ENCODE measurements at places on chromosomes 2 and 18.
A peak's percentile ranks its signal among the peaks of the same experiment; 100 is the strongest.

- DNase-seq, result peak; percentile 44
Measured at GRCh38 chr2:73070643-73071359, 711 bp downstream of the SFXN5 start.

DNA sequence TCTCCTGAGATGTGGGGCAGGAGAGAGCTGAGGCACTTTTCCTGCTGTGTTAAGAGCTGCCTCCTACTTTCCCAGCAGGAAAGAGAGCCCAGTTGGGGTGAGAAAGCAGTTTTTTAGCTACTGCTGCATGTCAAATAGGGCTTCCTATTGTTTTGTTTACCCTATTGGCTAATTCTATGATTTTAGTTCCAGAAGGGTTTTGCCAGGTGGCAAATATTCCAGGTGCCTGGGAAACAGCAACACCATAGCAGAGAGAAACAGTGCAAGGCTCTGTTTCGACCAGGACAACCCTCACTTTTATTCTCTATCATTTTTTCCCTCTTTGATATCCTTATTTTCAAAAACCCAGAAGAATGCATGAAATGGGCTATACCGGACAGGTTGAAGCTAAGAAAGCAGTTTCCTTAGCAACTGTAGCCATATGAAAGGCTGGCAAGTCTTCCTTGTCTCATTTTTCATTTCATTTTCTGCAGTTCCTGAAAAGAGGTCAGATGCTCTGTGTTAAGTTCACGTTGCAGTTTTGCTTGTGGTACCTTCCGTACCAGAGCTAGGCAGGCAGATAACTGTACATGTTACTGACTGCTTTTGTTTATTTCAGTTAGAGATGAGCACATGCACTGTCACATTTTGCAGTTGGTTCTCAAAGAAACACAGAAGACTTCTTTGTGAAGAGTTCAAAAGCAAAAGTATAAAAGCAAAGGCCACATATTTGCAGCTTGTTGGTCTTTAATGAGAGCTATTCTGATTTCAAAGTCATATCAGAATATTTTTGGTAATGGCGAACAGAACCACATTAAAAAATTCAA, 84.8 kb downstream of the AQP4 start:
- no peak for DNase-seq

DNA sequence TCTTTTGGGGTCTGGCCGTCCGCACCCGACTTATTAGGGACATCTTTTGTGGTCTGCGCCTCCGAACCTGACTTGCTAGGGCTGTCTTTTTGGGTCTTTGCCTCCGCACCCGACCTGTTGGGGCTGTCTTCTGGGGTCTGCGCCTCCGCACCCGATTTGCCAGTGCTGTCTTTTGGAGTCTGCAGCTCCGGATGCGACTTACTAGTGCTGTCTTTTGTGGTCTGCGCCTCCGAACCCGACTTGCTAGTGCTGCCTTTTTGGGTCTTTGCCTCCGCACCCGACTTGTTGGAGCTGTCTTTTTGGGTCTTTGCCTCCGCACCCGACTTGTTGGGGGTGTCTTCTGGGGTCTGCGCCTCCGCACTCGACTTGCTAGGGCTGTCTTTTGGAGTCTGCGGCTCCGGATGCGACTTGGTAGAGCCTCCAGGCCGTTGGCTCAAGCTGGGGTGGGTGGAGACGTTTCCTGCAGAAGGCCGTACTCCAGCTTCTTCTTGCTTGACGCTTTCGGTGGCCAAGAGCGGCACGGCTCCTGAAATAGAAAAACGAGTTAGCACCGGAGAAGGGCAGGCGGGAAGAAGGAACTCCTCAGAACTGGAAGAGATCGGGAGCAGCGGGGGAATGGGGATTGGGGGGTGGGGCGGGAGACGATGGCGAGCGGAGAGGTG, 498 bp downstream of the TGOLN2 start:
- peak; percentile 75 for DNase-seq

DNA sequence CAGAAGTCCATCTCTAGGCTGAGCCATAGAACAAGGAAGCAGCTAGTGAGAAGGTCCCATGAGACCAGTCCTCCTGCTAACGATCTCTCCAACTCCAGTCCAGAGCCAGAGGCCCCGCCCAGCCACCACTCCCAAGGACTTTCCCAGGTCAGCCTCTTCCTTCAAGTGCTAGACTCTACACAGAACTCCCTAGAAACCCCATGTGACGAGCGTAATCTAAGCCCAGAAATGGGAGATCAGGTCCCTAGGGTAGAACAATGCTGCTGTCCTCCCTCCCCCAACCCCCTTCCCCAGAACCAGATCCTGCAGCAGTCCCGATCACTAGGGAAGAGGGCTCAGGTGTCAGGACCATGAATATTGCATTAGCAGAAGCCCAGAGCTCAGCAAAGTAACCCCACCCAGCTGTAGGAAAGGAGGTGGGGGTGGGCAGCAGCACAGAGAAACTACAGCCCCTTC, 6.9 kb downstream of the DCTN1 start:
- DNase-seq, result no peak

DNA sequence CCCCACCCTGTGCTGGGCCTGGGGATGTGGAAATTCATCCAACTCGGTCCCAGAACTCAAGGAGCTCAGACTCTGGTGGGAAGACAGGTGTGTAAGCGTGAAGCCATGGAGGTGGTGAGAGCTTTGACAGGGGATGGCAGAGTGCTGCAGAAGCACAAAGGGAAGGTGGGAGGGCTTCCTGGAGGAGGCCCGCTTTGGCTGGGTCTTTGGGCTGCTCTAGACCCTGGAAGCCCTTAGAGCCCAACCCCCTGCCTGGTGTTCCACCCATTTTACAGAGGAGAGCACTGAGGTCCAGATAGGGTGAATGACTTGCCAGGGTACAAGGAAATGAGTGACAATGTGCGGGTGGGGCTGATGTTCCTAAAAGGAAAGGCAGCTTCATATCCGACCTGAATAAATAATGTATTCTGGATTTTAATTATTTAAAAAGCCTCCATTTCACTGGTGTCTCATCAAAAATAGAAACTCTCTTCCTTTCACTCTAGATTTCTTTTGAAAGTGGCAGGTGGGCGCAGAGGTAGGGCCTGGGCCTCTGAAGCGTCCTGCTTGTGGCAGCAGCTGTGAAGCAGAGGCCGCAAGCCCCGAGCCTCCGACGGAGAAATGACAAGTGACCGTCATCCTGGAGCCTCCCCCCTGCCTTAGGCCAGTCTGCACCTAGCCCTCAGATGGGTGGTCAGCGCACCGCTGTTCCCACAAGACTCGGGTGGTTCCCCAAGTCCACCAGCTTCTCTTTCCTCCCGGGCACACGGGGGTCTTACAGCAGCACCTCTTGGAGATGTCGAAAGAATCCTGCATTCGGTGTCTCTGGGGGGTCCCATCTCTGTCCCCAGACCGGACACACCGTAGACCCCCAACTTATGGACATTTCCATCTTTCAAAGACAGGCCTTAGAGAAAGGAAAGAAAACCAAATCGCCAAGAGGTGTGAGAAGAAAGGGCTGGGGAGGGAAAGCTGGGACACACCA, 71.0 kb upstream of the TAF1B start:
- DNase-seq, result no peak

DNA sequence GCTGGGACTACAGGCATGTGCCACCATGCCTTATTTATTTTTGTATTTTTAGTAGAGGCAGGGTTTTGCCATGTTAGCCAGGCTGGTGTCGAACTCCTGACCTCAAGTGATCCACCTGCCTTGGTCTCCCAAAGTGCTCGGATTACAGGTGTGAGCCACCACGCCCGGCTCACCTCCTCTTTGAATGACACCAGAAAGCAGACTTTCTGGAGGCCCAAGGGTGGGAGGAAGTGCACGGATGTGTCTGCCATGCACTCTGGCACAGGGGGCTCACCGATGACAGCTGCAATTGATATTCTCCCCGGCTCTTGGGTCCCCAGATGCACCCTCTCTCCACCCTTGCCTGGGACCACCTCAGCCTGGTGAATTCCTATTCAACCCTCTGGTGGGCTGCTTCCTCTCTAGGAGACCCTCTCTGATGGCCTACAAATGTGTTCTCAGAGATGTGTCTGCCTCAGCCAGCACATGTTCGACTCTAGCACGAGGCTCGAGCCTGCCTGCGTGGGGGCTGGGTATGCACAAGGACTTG, 87.3 kb downstream of the SEPTIN10 start:
- DNase-seq, result no peak

GRCh38 chr2:6863792-6864191, 1.9 kb downstream of the CMPK2 start:
- DNase-seq, result no peak

DNA sequence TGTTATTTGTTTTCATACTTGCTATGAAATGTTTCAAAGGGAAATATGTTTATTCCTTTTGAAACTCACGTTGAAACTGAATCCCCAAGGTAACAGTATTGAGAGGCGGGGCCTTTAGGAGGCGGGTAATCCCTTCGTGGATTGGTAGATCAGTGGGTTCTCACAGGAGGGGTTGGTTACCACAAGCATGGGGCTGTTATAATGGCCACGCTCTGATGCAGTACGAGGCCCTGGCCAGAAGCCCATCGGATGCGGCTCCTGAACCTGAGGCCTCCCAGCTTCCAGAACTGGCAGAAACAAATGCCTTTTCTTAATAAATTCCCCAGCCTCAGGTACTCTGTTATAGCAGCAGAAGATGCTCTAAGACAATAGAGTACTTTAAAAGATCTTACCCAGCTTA, 135.7 kb downstream of the ASB1 start:
- DNase-seq, result no peak

GRCh38 chr2:9178110-9178903, 28.3 kb upstream of the ASAP2 start:
- DNase-seq, result no peak

- DNase-seq, result no peak
Measured at GRCh38 chr2:216188559-216188850, 79.4 kb downstream of the XRCC5 start.

GRCh38 chr2:222336442-222336841, 37.6 kb upstream of the PAX3 start:
- DNase-seq, result no peak

- DNase-seq, result no peak
Measured at GRCh38 chr2:136128366-136128765, 10.4 kb upstream of the CXCR4 start.

GRCh38 chr2:12314127-12314760, 402.5 kb upstream of the TRIB2 start:
- no peak for DNase-seq

DNA sequence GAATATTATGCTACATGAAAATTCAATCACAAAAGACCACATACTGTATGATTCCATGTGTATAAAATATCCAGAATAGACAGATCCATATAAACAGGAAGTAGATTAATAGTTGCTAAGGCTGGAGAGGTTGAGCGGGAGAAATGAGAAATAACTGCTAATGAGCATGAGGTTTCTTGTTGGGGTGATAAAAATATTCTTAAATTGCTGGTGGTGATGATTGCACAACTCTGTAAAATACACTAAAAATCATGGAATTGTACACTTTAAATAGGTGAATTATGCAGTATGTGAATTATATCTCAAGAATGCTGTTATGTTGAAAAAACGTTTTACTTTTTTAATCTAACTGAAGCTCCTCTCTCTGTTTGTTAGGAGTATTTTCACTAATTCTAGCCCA, 101.8 kb upstream of the CREB1 start:
- no peak for DNase-seq

DNA sequence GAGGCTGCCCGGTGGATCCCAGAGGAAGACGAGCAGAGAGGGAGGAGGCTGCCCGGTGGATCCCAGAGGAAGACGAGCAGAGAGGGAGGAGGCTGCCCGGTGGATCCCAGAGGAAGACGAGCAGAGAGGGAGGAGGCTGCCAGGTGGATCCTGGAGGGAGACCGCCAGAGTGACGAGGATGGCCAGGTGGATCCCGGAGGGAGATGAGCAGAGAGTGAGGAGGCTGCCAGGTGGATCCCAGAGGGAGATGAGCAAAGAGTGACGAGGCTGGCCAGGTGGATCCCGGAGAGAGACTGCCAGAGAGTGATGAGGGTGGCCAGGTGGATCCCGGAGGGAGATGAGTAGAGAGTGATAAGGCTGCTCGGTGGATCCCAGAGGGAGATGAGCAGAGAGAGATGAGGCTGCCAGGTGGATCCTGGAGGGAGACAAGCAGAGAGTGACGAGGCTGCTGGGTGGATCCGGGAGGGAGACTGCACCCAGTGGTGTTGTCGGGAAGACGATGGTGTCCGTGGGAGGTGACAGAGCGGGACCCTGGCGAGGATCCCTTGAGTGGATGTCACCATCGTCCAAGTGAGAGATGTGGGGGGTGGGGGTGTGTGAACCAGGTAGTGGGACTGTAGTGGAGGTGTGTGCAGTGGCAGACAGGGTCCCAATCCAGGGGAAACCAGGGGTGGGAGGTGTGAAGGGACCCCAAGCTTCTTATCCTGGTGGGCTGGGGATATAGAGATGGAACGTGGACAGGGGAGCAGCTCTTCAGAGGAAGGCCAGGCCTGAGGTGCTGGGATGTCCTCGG, 22.3 kb downstream of the DCDC2C start:
- no peak for DNase-seq

DNA sequence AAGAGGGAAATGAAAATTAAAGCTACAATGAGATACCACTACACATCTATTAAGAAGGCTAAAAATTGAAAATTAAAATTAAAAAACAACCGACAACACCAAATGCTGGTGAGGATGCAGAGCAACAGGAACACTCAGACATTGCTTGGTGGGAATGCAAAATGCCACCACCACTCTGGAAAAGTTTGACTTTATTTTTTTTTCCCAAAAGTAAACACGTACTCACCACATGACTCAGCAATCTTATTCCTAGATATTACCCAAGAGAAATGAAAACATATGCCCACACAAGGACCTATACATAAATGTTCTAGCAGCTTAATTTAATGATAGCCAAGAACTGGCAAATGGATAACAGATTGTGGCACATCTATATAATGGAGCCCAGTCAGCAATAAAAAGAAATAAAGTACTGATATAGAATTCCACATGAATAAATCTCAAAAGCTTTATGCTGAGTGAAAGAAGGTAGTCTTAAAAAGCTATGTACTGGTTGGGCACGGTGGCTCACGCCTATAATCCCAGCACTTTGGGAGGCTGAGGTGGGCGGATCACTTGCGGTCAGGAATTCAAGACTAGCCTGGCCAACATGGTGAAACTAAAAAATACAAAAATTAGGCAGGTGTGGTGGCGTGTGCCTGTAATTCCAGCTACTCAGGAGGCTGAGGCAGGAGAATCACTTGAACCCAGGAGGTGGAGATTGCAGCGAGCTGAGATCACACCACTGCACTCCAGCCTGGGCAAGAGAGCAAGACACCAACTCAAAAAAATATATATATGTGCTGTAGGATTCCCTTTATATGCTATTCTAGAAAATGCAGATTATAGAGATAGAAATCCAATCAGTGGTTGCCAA, 4.2 kb upstream of the PROC start:
- no peak for DNase-seq

- DNase-seq, result no peak
Measured at GRCh38 chr2:111225856-111226255, 105.1 kb downstream of the BCL2L11 start.

DNA sequence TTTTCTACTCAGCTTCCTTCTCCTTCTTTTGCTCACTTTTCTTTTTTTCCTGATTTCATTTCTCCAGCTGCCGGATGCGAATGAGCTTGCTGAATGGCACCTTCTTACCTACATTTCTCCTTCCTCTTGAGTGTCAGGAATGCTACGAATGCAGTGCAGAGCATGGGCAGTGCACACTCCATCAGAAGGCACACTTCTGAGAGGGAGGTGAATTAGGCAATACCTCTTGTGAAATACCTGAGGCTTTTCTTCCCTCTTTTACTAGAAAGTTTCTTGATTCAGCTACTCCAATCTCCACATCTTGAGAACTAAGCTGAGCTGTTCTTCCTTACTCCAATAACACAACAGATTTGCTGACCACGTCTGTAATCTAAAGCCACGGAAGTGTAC, 51.1 kb downstream of the PLEKHM3 start:
- no peak for DNase-seq

GRCh38 chr2:80019571-80020460, 284.7 kb downstream of the LRRTM1 start:
- DNase-seq, result no peak
